ENCODE measurements at places on chromosomes 13 and 19.

- no peak for DNase-seq
Measured at GRCh38 chr13:30845297-30846214, 60.5 kb upstream of the MEDAG start.

DNA sequence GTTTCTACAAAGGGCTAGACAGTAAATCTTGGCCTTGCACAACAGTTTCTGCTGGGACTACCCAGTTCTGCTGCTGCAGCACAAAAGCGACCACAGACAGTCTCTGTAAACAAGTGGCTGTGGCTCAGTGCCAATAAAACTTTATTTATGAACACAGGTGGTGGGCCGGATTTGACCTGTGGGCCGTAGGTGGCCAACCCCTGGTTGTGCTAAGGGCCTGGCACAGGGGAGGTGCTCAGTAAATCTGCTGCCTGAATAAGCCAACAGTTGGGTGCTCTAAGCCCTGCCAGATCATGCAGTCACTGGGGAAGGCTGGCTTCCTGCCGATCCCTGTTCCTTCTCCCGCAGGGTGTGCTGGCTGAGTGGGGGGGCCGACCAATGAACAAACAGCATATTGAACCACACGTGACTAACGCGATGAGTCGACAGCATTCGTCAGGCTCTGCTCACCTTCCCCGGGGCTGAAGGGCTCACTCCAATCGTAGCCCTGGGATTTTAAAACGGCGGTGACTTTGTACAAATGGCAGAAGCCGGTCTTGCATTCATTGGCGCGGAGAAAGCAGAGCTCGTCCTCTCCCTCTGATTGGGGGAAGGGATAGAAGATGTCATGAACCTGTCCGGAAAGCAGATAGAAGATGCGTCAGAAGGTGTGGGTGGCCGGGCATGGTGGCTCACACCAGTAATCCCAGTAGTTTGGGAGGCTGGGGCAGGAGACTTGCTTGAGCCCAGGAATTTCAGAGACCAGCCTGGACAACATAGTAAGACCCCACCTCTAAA, 24.3 kb upstream of the MYDGF start:
- no peak for DNase-seq

GRCh38 chr19:10503002-10503789, at the start of gene KEAP1:
Gene KEAP1 (minus strand): TSS chr19:10503356. CDS start chr19:10500033, 3,323 bp downstream.
- no peak for DNase-seq

GRCh38 chr19:1947651-1948209, 6.8 kb downstream of the CSNK1G2 start:
- DNase-seq = no peak

- DNase-seq = no peak
Measured at GRCh38 chr19:42362891-42363440, 27.1 kb downstream of the CNFN start.

Measured in amniotic stem cell (primary cell).